AG09309 (cell line): ENCODE measurements at places on chromosomes 13 and 19.

GRCh38 chr19:22945560-22945959 lies 57.4 kb downstream of the ZNF728 start:
- DNase-seq: no peak

GRCh38 chr13:71499235-71499634 lies 367.8 kb downstream of the DACH1 start:
- no peak for DNase-seq

DNA sequence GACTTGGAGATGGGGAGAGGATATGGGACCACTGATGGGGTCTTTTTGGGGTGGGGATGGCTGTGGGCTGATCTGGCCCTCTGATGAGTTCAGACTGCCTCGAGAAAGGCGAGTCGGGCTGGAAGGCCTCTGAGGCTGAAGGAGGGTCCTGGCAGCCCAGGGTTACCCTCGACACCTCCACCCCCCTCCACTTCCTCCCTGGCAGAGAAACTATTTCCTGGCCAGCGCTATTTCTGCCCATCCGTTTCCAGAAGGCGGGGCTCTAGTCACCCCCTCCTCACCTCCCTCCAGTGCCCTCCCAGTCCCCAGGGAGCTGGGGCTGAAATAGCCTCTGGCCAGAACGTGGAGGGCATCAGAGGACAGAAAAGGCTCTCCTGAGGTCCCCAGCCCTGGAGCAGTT lies 9.7 kb downstream of the EXOC3L2 start:
- DNase-seq: no peak

DNA sequence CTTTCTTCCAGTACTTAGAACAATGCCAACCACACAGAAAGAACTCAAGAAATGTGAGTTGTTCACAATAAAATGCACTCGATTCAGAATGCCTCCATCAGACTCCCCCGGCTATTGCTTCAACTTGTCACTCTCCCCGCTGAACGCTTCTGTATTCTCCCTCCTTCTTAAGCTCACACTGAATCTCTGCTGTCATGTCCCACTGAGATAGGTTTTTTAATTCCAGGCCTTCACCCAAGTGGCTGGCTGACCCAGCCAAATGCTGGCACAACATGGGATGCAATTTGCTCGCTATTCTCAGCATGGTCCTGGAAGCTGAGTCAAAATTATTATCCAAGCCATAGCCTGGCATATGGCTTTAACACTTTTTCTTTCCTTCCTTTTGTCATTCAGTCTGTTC lies 76.8 kb upstream of the SERP2 start:
- no peak for DNase-seq

GRCh38 chr13:106867249-106867648 lies 299.3 kb upstream of the ARGLU1 start:
- no peak for DNase-seq

DNA sequence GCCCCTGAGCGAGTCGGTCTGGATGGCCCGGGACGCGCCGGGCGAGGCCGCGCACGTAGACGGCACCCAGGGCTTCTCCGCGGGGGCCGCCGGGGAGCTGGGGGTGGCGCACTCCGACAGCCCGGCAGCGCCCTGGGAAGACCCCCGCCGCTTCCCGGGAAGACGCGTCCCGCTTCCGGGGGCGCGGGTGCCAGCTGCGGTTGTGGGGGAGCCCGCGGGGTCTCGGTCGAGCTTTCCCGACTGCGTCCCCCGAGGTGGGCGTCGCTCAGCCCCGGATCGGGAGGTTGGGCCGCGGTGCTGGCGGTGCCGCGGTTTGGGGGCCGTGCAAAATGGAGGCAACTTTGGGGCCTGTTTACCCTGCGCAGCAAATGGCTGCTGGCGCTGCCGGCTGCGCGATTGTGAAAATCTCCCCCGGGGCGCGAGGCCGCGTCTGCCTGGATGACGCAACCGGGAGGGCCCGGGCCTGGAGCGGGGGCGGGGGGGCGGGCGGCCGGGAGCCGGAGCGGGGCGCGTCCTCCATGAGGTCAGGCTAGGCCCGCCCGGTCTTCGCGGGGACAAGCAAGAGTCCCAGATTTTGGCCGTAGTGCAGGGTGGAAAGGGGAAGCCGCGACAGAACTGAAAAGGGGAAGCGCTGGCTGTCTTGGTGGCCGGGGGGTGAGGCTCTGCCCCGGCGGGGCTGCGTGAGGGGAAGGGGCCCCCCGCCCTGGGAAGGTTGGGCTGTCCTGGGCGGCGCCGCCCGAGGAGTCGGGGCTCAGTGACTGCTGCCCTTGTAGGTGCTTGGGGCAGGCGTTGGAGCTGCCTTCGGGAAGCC lies 11.3 kb downstream of the PEAK3 start:
- DNase-seq: no peak

- DNase-seq: no peak
Observed at GRCh38 chr13:39281539-39282150, 243.4 kb downstream of the NHLRC3 start.

- no peak for DNase-seq
Observed at GRCh38 chr19:55801416-55801815, 30.4 kb downstream of the NLRP11 start.

DNA sequence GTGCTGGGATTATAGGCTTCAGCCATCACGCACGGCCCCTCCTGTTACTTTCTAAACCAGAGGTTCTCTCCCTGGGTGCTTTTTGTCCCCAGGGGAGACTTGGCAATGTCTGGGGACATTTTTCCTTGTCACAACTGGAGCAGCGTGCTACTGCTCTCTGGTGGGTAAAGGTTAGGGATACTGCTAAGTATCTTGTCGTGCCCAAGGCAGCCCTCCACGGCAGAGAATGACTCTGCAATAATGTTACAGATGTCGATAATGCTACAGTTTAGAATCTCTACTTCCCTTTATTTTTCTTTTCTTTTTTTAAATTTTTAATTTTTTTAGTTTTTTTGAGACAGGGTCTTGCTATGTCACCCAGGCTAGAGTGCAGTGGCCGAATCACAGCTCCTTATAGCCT lies 38.0 kb downstream of the ADGRE1 start:
- no peak for DNase-seq

GRCh38 chr13:50887151-50887550 lies 22.4 kb upstream of the RNASEH2B start:
- no peak for DNase-seq

DNA sequence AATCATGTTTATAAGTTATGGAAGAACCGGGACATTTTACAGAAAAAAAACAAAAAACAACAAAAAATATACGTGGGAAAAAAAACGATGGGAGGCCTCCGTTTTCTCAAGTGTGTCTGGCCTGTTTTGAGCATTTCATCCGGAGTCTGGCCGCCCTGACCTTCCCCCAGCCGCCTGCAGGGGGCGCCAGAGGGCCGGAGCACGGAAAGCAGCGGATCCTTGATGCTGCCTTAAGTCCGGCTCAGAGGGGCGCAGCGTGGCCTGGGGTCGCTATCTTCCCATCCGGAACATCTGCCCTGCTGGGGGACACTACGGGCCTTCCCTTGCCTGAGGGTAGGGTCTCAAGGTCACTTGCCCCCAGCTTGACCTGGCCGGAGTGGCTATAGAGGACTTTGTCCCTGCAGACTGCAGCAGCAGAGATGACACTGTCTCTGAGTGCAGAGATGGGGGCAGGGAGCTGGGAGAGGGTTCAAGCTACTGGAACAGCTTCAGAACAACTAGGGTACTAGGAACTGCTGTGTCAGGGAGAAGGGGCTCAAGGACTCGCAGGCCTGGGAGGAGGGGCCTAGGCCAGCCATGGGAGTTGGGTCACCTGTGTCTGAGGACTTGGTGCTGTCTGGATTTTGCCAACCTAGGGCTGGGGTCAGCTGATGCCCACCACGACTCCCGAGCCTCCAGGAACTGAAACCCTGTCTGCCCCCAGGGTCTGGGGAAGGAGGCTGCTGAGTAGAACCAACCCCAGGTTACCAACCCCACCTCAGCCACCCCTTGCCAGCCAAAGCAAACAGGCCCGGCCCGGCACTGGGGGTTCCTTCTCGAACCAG lies 1.8 kb upstream of the APOE start:
- DNase-seq: no peak

DNA sequence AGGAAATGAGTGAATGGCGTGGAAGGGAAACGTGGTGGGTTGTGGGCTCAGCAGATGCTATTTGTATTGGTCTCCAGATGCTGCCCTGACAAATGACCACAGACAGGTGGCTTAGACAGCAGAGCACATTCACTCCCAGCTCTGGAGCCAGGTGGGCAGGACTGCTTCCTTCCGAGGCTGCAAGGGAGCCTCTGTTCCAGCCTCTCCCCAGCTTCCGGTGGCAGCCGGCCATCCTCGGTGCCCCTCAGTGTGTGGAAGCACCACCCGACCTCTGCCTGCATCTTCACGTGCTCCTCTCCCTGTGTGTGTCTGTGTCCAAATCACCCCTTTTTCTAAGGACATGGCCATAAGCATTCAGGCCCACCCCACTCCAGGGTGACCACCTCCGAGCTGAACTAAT lies 105.1 kb downstream of the SOX1 start:
- no peak for DNase-seq

GRCh38 chr19:39390451-39390750 lies 505 bp downstream of the PAF1 start:
- DNase-seq: no peak

- DNase-seq: no peak
Observed at GRCh38 chr13:99281811-99282263, 23.7 kb upstream of the GPR18 start.

- DNase-seq: no peak
Observed at GRCh38 chr13:44051918-44052675, 172.4 kb downstream of the LACC1 start.
